ENCODE measurements at places on chromosomes 1 and 21.

GRCh38 chr1:116020668-116021272, 44.5 kb downstream of the SLC22A15 start:
- peak; percentile 8 for DNase-seq

- DNase-seq: no peak
These were observed 374.0 kb downstream of the NEGR1 start for GRCh38 chr1:71908303-71908702.

DNA sequence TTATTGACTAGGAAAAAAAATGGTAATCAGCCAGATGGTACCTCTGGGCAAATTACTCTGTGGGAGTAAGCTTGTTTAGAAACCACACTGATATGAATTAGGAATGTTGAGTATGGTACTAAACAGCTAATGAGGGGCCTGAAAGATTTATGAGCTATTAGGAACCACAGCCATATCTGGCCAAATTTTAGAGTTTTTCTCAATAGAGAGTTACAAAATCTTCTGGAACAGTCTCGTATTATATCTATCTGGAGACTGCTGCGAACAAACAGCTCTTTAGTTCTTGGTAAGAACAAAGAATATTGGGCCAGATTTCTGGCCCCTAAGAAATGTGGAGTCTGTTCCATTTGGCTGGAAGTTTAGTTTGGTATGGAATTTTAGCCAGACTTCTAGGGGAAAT, 4.9 kb upstream of the PODN start:
- DNase-seq: no peak

- DNase-seq: no peak
These were observed 540 bp downstream of the ARHGEF2 start for GRCh38 chr1:155977690-155978324.

GRCh38 chr1:155075535-155075934, 3.1 kb upstream of the EFNA3 start:
- DNase-seq: no peak

DNA sequence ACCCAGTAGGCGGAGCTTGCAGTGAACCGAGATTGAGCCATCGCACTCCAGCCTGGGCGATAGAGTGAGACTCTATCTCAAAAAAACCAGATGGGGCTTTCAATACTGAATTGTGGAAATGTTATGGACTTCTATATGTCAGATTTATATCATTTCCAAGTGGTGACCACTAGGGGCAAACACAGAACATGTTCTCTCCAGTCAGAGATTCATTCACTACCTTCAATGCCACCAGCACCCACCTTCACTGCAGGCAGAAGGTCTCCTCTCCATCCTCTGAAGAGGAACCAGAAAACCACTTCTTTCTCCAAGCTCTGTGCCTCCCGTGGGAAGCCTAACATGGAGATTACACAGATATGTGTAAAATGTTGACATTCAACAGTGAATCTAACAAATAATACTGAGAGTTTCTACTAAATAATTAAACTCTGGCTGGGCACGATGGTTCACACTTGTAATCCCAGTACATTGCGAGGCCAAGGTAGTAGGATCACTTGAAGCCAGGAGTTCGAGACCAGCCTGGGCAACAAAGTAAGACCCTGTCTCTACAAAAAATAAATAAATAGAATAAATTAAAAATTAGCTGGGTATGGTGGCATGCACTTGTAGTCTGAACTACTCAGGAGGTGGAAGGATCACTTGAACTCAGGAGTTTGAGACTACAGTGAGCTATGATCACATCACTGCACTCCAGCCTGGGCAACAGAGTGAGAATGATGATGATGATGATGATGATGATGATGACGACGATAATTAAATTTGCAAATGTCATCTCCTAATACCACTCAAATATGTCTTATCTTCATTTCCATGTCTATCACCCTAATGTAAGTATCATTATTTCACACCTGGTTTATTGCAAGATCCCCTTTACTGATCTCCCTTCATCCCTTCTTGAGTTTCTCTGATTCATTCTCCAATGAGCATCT, 151.1 kb downstream of the ZNF281 start:
- DNase-seq: no peak

GRCh38 chr1:31234870-31235269, 4.8 kb downstream of the NKAIN1 start:
- DNase-seq: no peak

DNA sequence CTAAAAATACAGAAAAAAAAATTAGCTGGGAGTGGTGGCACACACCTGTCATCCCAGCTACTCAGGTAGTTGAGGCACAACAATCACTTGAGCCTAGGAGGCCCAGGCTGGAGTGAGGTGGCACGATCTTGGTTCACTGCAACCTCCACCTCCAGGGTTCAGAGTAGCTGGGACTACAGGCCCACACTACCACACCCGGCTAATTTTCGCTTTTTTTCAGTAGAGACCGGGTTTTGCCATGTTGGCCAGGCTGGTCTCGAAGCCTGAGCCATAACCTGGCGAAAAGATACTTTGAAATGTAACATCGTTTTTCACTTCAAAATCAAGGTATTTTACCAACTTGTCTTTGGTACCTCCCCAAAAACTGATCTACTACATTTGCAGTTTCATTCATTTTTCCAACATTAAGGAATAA, 6.1 kb downstream of the GAS5 start:
- DNase-seq: no peak

GRCh38 chr1:145985502-145986439, 10.6 kb downstream of the TXNIP start:
- no peak for DNase-seq

DNA sequence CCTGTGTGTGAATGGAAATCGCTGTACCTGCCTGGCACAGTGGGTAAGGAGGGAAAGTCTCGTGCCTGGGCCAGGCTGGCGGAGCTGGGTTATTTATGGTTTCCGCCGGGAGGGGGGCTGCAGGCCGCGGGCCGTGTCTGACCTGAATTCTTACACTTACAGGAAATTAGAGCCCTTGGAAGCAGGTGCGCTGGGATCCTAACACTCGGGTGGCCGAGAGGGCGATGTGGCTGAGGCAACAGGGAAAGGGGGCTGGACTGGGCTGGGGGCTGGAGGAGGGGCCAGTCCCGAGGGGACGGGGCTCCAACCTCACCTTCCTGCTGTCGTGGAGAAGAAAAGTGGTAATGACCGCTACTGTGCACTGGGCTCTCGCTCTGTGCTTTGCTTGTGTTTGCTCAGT, 109.4 kb upstream of the WNT4 start:
- DNase-seq: no peak

DNA sequence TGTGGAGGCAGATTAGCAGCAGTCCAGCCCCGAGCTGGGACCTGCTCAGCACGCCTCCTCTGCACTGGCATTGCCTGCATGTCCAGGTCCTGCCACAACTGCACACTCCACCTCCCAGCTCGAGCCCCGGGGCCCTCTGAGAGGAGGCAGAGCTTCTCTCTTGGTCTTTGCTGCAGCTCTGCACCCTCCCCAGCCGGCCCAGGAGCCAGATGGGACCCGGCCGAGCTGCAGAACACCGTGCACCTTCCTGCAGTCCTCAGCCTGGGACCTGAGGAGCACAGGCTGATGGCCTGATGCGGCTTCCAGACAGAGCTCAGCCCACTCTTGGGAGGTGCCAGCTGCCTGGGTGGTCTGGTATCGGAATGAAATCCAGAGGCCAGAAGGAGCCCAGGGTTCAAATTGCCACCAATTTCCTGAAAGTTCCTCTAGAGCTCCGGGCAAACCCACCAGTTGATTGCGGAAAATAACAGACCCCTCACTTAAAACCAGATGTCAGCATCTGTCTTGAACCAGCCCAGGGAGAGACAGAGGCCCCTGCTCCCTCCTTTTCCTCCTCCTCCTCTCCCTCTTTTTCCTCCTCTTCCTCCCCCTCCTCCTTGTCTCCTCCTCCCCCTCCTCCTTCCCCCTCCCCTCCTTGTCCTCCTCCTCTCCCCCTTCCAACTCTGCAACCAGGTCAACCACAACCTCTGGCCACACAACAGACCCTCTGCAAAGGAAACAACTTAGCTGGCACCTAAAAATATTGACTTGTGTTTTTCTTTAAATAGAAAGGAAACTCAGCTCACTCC, 10.6 kb upstream of the SPSB1 start:
- DNase-seq: no peak

DNA sequence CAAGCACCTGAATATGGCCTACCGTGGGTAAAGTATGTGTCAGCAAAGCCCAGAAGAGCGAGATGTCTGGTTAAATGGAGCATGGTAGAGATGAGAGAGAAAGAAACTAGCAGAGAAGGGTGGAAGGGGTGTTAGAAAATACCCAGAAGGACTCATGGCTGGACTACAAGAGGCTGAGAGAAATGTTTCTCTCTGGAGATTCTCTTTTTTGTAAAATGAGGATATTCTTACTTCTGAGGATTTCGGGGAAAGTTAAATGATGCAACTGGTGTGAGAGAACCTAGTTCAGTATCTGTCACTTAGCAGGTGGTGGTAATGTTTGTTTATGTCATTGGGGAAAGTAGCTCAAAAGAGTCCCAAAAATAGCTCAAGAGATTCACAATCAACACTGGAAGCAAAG, 7.2 kb upstream of the EPS15 start:
- DNase-seq: no peak

DNA sequence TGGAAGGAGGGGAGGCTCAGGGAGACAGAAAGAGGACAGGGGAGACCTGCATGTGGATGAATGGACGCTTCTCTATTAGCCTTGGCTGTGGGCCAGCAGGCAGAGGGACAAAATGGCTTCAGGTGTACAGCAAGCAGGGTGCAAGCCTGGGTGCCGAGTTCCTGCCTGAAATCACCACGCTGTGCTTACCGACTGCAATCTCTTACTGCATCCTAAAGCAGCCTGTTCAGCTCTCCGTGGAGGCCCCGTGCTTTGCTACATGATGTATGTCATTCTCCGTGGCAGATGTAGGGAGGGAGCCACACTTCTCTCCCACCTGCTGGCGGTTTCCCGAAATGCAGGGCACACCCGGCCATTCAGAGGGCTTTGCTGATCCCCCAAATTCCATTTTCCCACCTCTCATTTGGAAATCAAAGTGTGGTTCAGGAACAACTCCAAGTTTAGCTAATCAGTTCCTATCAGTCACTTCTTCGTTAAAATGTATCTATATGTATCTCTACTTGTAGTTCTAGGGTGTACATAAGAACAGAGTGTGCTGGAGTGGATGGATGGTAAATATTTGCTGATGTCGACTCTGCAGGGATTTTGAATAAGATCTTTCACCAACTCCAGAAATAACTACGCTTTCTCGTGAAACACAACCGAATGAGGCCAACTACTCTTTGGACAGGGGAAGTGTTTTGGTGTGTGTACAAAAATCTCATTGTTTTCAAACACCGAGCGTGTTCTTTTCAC, 122.3 kb upstream of the BACE2 start:
- DNase-seq: no peak

- no peak for DNase-seq
These were observed 6.2 kb upstream of the SLC5A9 start for GRCh38 chr1:48216313-48216712.

DNA sequence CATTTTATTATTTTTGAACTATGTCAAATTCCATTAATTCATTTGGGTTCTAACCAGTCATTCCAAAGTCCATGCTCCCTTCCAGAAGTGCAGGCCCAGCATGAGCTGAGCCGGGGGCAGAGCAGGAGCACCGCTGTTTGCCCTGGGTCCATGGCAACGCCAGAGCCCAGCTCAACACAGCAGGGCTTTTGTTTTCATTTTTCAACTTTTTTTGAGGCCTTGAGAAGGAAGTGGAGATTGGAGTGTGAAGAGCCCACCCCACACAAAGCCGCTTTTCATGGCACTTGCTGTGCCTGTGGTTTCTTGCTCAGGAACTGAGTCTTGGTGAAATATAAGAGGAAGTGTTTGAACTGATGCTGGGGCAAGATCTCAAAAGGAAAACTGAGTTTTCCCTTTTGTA, 13.2 kb upstream of the PRMT2 start:
- peak; percentile 13 for DNase-seq

DNA sequence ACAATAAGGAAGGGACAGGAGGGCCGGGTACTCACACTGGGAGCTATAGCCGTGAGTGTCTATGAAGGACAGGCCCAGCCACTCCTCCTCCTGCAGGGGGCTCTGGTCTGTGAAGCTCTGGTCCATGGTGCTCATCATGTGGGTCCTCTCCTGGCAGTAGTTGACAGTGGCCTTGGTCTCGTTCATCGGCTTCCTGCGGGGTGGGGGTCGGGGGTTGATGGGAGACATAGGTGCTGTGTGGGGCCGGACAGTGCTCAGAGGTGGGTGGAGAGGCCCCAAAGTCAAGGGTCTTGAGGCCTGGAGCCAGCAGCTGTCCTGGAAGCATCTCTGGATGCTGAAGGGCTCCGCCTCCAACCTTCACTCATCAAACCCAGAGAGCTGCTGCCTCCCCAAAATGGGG, 260.4 kb downstream of the PTPRU start:
- DNase-seq: no peak

DNA sequence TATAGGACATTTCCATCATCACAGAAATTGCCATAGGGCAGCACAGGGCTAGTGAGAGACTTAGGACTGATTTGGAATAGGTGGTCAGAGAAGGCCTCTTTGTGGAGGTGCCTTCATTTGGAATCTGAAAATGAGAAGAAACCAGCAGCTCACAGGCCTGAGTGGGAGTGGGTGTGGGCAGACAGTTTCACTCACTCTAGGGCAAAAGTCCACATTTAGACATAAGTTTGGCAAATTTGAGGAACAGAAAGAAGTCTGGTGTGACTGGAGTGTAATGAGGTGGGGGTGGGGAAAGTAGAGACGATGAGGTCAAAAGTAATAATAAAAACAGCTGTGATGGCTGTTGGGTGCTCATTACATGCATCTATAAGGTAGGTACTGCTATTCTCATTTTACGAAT, 22.4 kb upstream of the BCAR3 start:
- no peak for DNase-seq

DNA sequence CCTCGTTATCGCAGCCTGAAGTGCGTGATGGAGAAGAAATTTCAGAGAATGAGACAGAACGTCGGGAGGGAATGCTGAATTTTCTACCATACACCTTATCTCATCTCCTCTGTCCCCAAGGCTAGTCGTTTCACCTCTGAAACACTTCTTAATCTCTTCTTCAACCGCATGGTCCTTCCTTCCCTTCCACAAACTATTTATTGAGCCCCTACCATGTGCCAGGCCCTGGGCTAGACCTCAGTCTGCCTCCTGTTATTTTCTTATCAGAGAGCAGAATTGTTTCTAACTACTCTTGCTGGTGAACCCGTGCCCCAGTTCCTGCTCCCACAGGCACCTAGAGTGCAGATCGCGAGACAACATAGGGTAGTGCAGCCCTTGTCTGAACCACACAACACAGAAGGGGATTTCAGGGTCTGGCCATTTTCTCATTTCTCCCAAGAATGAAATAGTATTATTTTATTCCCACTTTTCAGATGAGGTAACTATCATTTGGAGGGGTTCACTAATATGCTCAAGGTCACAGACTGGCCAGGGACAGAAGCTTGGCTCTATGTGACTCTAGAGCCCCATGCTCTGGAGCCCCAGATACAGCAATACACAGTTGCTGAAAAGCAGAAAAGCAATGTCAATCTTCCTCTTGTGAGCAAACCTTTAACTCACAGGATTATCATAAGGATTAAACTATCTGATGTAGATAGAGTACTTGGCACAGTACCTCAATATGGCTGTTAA, 598 bp upstream of the ADIPOR1 start:
- no peak for DNase-seq
